ENCODE measurements at places on chromosomes 3 and 15.

DNA sequence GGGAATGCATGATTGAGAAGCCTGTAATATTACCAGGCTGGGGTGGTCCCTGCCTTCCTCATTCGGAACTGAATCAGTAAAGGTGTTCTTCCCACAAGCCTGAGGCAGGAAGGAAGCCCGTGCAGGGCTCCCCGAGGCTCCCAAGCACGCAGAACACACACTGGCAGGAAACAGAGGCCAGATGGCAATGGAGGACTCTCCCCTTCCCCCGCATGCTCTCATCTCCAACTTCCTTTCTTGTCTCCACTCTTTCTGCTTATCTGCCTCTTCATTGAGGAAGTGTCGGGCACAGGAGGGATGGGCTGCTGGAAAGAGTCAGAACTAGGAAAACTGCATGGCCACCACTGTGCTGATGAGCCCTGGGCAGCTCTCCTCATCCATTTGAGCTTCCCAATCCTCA is 123.5 kb downstream of the NUP210 start:
- no peak for DNase-seq

DNA sequence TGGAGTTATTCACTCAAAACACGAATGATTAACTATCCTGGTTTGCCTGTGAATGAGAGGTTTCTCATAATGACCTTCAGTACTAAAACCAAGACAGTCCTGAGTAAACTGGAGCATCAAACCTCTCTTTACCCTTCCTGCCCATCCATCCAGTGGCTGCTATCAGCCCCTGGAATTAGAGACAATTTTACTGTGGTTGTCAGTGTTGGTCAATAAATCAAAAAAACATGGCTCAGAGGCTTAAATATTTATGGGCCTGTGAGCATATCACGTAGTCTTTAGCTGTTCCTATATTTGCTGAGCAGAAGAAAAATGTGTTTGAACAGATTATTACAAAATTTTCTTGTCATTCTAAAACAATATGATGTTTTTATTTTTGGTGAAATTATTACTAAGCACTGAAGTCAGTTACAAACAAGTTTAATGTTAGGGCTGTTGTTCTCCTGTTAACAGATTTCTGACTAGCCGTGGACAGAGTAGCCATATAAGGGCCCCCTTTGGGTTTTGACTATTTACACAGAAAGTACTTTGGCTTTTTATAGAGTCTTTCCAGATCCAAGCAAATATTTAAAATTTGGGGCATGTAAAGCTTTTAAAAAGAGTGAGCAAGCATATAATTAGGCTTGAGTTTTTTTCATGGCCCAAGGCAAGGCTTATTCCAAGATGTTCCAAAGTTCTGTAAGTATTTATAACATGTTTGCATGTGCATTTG is 580.9 kb downstream of the DIPK2A start:
- DNase-seq: no peak

GRCh38 chr3:188239035-188239434 is 85.1 kb downstream of the LPP start:
- DNase-seq: no peak

- DNase-seq: no peak
Measured at GRCh38 chr15:90201944-90202375, 830 bp downstream of the SEMA4B start.

- DNase-seq: no peak
Measured at GRCh38 chr15:68078365-68078764, 24.2 kb downstream of the PIAS1 start.

DNA sequence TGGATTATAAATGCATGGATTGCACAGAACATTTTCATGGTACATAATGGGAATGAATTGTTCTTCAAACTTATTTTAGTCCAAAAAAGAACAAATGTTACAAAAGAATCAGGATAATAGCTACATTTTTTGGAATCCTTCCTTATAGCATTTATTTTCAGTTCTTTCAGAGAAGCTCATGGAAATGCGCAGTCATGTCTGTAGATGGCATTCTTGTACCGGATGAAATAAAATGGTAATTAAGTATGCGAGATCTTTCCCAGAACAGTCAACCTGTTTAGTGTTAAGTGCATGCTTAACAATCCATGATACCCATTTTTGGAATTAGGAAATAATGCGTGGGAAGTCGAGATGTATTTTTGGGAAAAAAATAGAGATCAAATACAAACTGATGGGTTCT is 38.2 kb upstream of the GOLGA8B start:
- no peak for DNase-seq

GRCh38 chr3:143478115-143478693 is 358.6 kb downstream of the CHST2 start:
- no peak for DNase-seq

DNA sequence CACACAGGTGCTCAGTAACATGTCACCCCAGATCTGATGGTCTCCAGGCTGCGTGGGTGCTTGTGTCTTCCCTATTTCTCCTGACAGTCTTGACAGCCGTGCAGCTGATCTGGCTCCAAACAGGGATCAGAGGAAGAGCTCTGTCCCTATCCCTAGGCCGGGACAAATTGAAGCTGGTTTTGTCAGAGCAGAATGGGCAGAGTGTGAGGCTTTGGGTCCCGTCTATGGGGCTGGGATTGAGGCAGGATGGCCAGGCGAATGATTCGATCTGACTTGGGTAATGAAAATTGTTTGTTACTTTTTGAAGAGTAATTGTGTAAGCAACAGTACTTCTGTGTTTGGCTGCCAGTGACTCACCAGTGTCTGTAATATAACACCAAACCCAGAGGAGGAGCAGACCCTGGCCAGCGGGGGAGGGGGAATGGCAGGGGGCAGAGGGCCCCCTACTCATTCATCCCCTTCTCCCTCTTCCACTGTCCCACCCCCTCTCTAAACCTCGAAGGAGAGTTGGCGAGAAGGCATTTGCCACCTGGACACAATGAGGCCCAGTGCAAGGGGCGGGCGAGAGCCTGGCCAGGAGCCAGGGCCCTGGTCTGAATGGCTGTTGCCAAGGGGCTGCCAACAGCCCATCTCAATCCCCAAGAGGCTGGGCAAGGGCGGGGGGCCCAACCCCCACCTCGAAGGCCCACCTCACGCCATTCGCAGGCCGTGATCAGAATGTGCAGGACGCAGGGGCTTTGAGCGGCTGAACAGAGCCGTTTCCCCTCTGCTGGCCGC is 4.9 kb upstream of the MAGEF1 start:
- no peak for DNase-seq

- DNase-seq: no peak
Measured at GRCh38 chr3:161038725-161039124, 66.4 kb downstream of the B3GALNT1 start.

- no peak for DNase-seq
Measured at GRCh38 chr3:122105626-122106025, 50.5 kb downstream of the CD86 start.

GRCh38 chr3:42547401-42547945 is 34.3 kb downstream of the SEC22C start:
- DNase-seq: peak; percentile 5

- no peak for DNase-seq
Measured at GRCh38 chr3:29627136-29628117, 346.6 kb downstream of the RBMS3 start.

- DNase-seq: no peak
Measured at GRCh38 chr3:12638105-12638504, 25.8 kb downstream of the RAF1 start.

DNA sequence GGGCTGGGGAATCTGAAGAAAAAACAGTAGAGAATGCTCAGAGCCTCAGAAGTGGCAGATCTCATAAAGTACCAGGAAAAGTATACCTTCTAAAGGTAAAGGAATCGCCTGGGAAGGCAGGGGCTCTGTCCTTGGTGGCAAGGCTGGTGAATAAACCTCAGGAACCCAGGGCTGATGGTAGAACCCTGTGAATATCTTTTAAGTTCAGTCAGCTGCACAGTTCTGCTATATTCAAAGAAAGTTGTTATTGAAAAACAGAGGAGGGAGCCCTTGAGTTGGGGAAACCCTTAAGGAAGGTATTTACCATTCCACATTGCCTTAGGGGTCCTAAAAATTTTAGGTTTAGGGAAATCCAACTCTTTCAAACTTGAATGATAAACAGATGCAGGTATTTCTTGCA is 31.2 kb downstream of the ZPLD1 start:
- DNase-seq: no peak

Measured in fibroblast of skin of left quadriceps (primary cell).